Fibroblast of skin of left quadriceps (primary cell): ENCODE measurements at places on chromosomes 1 and 21.
A peak's percentile ranks its signal among the peaks of the same experiment; 100 is the strongest.

- DNase-seq, result peak; percentile 5
Measured at GRCh38 chr1:236913371-236914037, 90.7 kb downstream of the MT1HL1 start.

- no peak for DNase-seq
Measured at GRCh38 chr21:29613021-29613420, 314.3 kb downstream of the BACH1 start.

- no peak for DNase-seq
Measured at GRCh38 chr1:166166329-166166697, 488 bp downstream of the FAM78B start.

- no peak for DNase-seq
Measured at GRCh38 chr1:38266197-38266520, 219.6 kb upstream of the POU3F1 start.

GRCh38 chr1:1434131-1434823 lies 1.2 kb upstream of the VWA1 start:
- DNase-seq, result no peak

DNA sequence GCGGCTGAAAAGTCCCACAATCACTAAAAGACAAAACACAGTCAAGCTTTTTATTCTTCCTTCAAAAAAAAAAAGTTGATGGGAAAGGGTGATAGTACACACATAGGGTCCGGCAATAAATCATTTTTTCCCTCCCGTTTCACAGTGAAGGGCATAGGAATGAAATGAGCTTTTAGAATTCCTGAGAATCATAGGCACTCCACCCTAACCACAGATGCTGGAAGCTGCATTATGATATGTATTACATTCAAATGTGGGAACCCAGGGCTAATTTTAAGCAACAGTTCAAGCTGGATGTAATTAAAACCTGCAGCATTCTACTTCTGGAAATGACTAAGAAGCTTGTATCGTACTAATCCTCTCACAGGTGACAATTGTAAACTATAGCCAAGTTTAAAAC lies 75.7 kb upstream of the KCNJ15 start:
- peak; percentile 93 for DNase-seq

DNA sequence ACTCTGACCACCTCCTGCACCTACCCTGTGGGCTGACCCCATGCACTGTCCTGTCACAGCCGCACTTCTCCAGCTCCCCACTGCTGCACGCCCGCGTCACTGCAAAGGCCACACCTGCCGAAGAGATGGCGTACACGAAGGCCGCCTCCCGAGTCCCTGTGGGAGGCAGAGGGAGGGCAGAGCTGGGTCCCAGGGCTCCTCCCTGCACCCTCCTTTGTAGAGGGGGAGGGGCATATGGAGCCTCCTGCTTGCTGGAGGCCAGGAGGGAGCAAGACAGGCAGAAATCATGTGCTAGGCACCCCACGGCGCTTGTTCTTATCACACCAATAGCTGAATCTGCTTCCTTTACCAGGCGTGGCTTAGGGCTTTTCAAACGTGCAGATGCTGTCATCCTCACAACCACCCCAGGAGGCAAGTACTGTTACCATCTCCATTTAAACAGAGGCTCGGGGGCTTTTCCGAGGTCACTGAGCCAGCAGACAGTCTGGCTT lies 21.4 kb downstream of the WNT4 start:
- DNase-seq, result no peak

- DNase-seq, result peak; percentile 49
Measured at GRCh38 chr1:77473690-77474089, 191.9 kb downstream of the AK5 start.

GRCh38 chr1:225677350-225678124 lies 24.6 kb upstream of the ENAH start:
- no peak for DNase-seq
